Activated CD4-positive, alpha-beta T cell treated with anti-CD3 and anti-CD28 coated beads, Interleukin-2, amount 10 ng/mL, durations not matched to agents 7 days and 5 days (primary cell): ENCODE measurements at places on chromosomes 13 and 19. TPM values are rescaled to one million over a fixed set of nuclear protein-coding genes. Genes with fewer than 3 reads are reported as not detected.

DNA sequence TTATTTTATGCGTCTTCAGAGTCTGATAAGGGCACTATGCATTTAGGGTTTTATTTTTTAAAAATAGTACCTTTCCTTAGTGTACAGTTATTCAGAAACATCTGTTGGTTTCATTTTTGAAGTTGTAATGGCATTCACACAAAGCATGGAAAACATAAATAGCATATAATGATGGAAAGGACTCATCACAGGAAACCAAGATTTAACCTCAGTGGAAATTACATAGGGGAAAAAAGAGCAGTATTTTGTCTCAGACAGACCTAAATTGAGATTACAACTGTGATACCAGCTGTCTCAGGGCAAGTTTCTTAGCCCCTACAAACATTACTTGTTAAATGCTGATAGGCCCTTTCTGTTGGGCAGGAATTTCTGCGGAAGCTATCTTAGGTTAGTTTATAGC lies 57.2 kb downstream of the NHLRC3 start:
- H3K4me3 ChIP-seq = no peak overlapping the region
- no peak overlapping the region for H3K27ac ChIP-seq
- DNase-seq = no peak
- peaks cover 2% of the 10 kb centered on the region for H3K4me1 ChIP-seq

DNA sequence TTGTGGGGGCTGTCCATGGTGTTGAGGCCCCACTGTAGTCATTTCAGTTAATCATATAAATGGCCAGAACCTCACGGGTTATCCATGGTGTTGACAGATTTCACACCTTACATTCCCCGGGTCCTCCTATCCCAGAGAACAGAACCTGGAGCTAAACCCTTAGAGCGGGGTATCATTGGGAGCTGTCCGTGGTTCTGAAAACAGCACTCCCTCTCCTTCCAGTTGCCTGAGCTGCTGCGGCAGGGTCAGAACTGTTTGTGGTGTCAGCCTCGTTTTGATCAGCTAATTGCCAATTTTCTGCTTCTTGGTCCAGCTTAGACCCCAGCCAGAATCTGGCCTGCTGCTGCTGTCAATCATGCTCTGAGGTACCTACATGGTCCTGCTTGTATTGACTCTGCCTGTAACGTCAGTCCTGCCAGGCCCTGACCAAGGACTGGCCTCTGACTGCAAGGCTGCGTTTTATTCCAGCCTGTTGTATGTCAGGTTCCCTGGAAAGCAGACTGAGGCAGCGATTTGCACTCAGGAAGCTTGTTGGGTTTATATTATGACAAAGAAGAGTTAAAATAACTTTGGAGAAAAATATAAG lies 55.8 kb upstream of the KCTD15 start:
- H3K27ac ChIP-seq = no peak overlapping the region
- no peaks in the 10 kb centered on the region for H3K36me3 ChIP-seq
- H3K4me3 ChIP-seq = no peak overlapping the region
- peak; percentile 52 for DNase-seq

DNA sequence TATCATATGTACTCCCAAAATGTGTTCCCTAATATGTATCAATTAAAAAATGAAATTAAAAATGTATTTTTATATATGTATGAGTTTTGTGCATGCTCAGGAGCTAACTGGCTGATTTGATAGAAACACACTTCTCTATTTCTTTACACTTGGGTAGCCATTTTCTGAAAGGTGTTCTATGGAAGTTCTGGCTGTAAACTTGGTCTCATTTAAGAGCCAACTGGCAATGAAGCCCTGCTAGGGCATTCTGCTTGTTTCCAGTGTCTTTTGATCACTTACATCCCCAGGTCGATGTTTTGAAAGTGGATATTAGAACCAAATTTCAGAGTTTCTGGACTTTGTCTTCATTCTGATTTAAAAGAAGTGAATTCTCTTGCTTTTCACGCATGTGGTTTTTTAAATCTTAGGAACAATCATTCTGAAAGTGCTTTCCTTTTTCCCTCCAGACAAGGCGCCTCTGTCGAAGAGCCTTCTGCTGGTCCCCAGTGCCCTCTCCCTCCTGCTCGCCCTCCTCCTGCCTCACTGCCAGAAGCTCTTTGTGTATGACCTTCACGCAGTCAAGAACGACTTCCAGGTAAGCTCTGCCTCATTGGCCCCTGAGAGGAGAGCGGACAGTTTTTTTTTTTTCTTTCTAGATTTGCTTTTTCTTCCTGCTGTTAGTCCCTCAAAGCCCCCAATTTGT lies 20.1 kb downstream of the GPR18 start:
- no peaks in the 10 kb centered on the region for H3K27me3 ChIP-seq
- peak; percentile 32 for DNase-seq
- H3K4me1 ChIP-seq = peaks cover 60% of the 10 kb centered on the region
- H3K4me3 ChIP-seq = peak overlapping the region; percentile 75

DNA sequence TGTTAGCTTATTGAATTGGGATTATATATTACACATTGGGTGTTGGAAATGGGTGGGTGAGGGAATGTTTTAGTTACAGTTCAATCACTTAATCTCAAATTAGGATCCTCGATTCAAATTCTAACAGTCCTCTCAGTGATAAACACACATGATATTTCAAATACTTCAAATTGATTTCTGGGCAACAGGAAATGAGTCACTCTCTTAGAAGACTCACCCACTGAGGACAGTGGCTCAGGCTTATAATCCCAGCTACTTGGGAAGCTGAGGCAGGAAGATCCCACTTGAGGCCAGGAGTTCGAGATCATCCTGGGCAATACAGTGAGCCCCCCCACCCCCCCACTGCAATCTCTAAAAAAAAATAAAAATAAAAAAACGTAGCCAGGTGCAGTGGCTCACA lies 435.3 kb downstream of the KLF12 start:
- peaks cover 47% of the 10 kb centered on the region for H3K4me1 ChIP-seq
- H3K36me3 ChIP-seq = peaks cover 48% of the 10 kb centered on the region
- H3K27me3 ChIP-seq = no peaks in the 10 kb centered on the region
- H3K4me3 ChIP-seq = no peak overlapping the region
- H3K27ac ChIP-seq = no peak overlapping the region

DNA sequence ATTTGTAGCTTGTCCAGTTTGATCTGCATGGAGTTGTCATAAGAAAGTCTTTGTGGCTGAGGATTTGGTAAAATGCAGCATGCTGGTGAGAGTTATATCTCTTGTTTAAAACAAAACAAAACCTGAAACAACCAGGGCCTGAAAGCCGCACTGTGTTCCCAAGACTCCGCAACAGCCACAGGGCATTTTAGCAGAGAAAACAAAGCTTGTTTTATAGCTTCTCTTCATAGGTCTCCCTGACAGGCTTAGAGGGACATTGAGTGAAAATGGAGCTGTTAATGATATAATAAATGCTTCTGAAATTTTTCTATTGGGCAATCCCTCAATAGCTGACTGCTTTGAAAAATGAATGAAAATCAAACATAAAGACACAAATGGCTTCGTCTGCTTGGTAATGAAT lies 148.7 kb upstream of the RNF113B start:
- no peak overlapping the region for H3K27ac ChIP-seq
- DNase-seq = no peak
- H3K4me1 ChIP-seq = no peaks in the 10 kb centered on the region
- peaks cover 15% of the 10 kb centered on the region for H3K27me3 ChIP-seq

DNA sequence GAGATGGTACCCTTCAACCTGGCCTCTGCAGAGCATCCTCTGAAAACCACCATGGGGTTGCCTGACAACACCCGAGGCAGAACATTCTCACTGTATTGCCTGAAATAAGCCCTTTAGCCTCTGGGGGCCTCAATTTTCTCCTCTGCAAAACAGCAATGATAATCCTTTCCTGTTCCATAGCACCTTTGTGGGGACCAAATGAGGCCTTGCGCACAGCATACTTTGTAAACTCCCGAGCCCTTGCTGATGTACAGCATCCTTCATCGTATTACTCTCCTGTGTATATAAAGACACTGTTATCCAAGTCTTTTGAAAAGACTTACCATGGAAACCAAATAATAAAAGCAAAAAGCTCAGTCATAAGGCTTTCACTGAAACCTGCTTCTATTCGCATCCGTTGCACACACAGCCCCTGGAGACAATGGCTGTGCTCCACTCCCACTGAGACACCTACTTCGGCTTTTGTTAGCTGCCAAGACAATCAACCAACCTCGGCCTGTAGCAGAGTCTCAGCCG lies 276.0 kb downstream of the FOXO1 start:
- no peak for DNase-seq
- peaks cover 45% of the 10 kb centered on the region for H3K4me1 ChIP-seq
- peak overlapping the region; percentile 80 for H3K27ac ChIP-seq
- peak overlapping the region; percentile 3 for H3K4me3 ChIP-seq
- H3K27me3 ChIP-seq = no peaks in the 10 kb centered on the region

GRCh38 chr19:9580728-9581127 lies 3.6 kb downstream of the ZNF121 start:
- no peak overlapping the region for H3K27ac ChIP-seq
- no peak for DNase-seq
- no peak overlapping the region for H3K4me3 ChIP-seq
- H3K4me1 ChIP-seq = peaks cover 30% of the 10 kb centered on the region
- peaks cover 79% of the 10 kb centered on the region for H3K36me3 ChIP-seq
- no peaks in the 10 kb centered on the region for H3K27me3 ChIP-seq

DNA sequence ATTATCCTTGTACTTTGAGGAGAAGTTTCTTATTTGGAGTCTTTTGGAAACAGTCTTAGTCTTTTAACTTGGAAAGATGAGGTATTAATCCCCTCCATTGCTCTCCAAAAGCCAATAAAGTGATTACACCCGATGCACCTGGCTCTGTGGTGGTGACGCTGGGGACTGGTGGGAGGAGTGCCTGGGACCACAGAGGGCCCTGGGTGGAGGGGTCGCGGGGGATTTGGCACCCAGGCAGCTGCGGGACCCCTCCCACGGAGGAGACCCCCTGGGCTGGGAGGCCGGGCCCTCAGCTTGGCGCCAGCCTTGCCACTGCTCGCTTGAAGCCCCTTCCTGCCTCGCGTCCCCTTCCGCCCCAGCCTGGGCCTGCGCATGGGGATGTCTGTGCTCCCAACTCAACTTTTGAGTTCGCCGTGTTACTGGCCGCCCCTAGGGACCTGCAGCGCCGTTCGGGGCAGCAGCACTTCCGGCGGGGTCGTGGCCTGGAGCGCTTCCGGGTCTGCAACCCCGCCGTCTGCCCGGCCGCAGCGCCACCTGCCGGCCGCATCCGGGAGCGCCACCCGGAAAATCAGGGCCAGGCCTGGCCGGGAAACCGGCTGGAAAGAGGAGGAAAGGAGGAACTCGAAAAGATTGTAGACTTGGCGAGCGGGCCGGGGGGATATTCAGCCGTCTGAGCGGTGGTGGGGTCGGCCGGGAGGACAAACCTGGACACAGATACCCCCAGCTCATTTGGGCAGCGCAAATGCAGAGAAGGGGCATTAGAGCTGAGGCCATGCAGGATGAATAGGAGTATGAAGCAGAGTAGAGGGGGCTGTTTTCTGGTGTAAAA lies 8.4 kb downstream of the PEAK3 start:
- H3K27me3 ChIP-seq = no peaks in the 10 kb centered on the region
- peaks cover 25% of the 10 kb centered on the region for H3K36me3 ChIP-seq
- peak; percentile 80 for DNase-seq

DNA sequence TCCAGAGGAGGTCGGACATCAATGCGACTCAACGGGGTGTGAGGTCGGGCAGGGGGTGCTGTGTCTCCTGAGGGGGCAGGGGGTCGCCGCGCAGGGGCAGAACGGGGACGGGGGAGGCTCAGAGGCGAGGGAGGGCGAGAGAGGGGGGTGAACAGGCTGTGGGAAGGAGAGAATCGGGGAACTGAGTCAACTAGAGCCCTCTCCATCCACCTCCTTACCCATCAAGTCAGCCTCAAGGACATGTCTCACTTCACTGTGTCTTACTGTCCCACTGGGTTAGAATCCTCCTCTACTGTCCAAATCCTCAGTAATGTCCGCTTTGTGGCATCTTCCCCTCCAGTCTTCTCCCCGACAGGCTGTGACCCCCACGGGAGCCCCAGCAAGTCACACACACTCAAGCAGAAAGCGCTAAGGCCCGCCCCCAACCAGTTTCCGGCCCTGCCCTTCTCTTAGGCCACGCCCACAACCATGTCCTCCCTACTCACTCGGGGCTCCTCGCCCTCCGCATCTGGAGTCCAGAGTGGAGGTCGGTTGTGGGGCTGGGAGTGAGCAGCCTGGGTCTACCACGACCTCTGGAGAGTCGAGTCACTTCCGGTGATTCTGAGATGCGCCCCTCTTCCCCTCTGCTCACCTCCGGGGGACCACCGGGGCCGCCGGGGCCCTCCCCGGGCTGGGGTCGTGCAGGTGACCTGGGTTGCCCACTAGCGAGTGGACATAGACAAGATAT lies 9.3 kb downstream of the PLEKHA4 start:
- no peaks in the 10 kb centered on the region for H3K27me3 ChIP-seq
- DNase-seq = peak; percentile 88
- no peaks in the 10 kb centered on the region for H3K36me3 ChIP-seq
- H3K27ac ChIP-seq = peak overlapping the region; percentile 90

DNA sequence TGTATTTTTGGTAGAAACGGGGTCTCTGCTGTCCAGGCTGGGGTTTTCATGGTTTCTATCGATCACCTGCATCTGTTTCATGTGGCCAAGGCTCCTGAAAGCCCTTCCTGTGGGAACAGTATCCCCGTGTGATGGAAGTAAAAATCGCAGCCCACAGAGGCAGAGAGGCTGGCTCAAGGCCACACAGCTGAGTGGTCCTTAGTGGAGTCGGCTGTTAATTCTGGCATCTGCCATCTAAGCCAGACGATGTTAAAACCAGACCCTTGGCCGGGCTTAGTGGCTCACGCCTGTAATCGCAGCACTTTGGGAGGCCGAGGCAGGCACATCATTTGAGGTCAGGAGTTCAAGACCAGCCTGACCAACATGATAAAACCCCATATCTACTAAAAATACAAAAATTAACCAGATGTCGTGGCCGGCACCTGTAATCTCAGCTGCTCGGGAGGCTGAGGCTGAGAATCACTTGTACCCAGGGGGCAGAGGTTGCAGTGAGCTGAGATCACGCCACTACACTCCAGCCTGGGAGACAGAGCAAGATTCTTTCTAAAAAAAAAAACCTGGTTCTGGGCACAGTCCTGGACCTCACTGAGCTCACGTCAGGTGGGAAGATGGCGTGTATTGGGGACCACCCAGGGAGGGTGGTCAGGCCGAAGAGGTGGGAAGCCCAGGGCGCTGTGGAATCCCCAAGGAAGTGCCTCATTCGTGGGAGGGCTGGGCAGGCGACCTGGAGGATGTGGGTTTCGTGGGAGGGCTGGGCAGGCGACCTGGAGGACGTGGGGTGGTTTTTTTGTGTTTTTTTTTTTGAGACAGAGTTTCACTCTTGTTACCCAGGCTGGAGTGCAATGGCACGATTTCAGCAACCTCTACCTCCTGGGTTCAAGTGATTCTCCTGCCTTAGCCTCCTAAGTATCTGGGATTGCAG lies 18.5 kb upstream of the MISP start:
- no peak overlapping the region for H3K4me3 ChIP-seq
- no peaks in the 10 kb centered on the region for H3K27me3 ChIP-seq
- no peak for DNase-seq
- H3K27ac ChIP-seq = peak overlapping the region; percentile 41
- H3K4me1 ChIP-seq = peaks cover 15% of the 10 kb centered on the region
- no peaks in the 10 kb centered on the region for H3K36me3 ChIP-seq

- no peak overlapping the region for H3K4me3 ChIP-seq
- no peak overlapping the region for H3K27ac ChIP-seq
Measured at GRCh38 chr13:31638577-31638976, 100.7 kb upstream of the RXFP2 start.

Gene DCLK1
- not detected for total RNA-seq

Gene SELENOV
- not detected for total RNA-seq

Gene SLC35E1
- 40.6 TPM for total RNA-seq

Gene SOX21
- not detected for total RNA-seq

Gene ACP5
- total RNA-seq = 33.9 TPM

Gene LILRB3
- 2.0 TPM for total RNA-seq
